Progenitor cell of endocrine pancreas (in vitro differentiated cells): ENCODE measurements at places on chromosomes 7 and 10. TPM values are rescaled to one million over a fixed set of nuclear protein-coding genes. Genes with fewer than 3 reads are reported as not detected.

Gene OR9A2
- total RNA-seq = not detected in 2 replicates

Gene RAMP3
- total RNA-seq = not detected in 2 replicates

Gene VPS37D
- total RNA-seq = 15.0 and 15.6 TPM in 2 replicates

Gene FKBP6
- not detected in 2 replicates for total RNA-seq

Gene OR2A12
- not detected in 2 replicates for total RNA-seq

Gene STN1
- 13.6 and 15.7 TPM in 2 replicates for total RNA-seq

Gene PRF1
- not detected in 2 replicates for total RNA-seq

Gene SFTPA2
- not detected in 2 replicates for total RNA-seq

Gene CCL24
- not detected in 2 replicates for total RNA-seq

Gene GALNT11
- total RNA-seq = 29.5 and 32.9 TPM in 2 replicates

Gene AGAP9
- total RNA-seq = 20.3 and 21.7 TPM in 2 replicates

Gene SPAG6
- 8.5 and 8.9 TPM in 2 replicates for total RNA-seq

Gene STEAP1
- total RNA-seq = 5.1 and 5.8 TPM in 2 replicates

Gene SOSTDC1
- 0.41 and 0.73 TPM in 2 replicates for total RNA-seq

Gene EBF3
- total RNA-seq = 0.19 and 0.38 TPM in 2 replicates

Gene CLDN4
- 172 and 183 TPM in 2 replicates for total RNA-seq

Gene SORBS1
- total RNA-seq = 25.2 and 30.7 TPM in 2 replicates

Gene ASB10
- not detected in 2 replicates for total RNA-seq

Gene TFPI2
- total RNA-seq = 1.7 and 2.6 TPM in 2 replicates

Gene CRHR2
- not detected in 2 replicates for total RNA-seq

Gene PPP1R17
- 0.96 and 1.2 TPM in 2 replicates for total RNA-seq

Gene ELOVL3
- total RNA-seq = not detected in 2 replicates

Gene TEX36
- total RNA-seq = not detected in 2 replicates

Gene MUC12
- 0.31 and 0.33 TPM in 2 replicates for total RNA-seq

Gene DBNL
- 68.0 and 68.3 TPM in 2 replicates for total RNA-seq

Gene HOXA9
- total RNA-seq = not detected in 2 replicates

Gene NPSR1
- not detected in 2 replicates for total RNA-seq

Gene PGAM2
- total RNA-seq = 1.8 and 2.5 TPM in 2 replicates

Gene PARG
- total RNA-seq = 56.2 and 57.8 TPM in 2 replicates

Gene INMT
- 2.7 and 2.9 TPM in 2 replicates for total RNA-seq

Gene ANKRD1
- total RNA-seq = 48.1 and 61.8 TPM in 2 replicates

Gene PNLIPRP1
- not detected in 2 replicates for total RNA-seq

Gene EBLN1
- not detected in 2 replicates for total RNA-seq

Gene VAX1
- not detected in 2 replicates for total RNA-seq

Gene RNLS
- total RNA-seq = 7.5 and 9.2 TPM in 2 replicates

Gene CAMK2G
- 20.8 and 24.5 TPM in 2 replicates for total RNA-seq

Gene GRID2IP
- total RNA-seq = 2.0 and 2.5 TPM in 2 replicates

Gene BAMBI
- total RNA-seq = 31.4 and 35.4 TPM in 2 replicates

Gene SORCS1
- 13.6 and 14.1 TPM in 2 replicates for total RNA-seq

Gene KCTD7
- total RNA-seq = 8.5 and 12.3 TPM in 2 replicates

Gene NUTM2A
- total RNA-seq = 2.9 and 4.3 TPM in 2 replicates

Gene LIPJ
- not detected in 2 replicates for total RNA-seq

Gene ABCA13
- total RNA-seq = 0.07 and 0.12 TPM in 2 replicates

Gene SH2B2
- 11.2 and 11.5 TPM in 2 replicates for total RNA-seq

Gene MRLN
- total RNA-seq = not detected in 2 replicates

Gene IFIT1B
- not detected in 2 replicates for total RNA-seq

Gene NPFFR1
- total RNA-seq = not detected in 2 replicates

Gene SEMA3C
- total RNA-seq = 136 and 137 TPM in 2 replicates

Gene HILPDA
- total RNA-seq = 36.8 TPM in 2 replicates

Gene GSTO2
- total RNA-seq = 9.6 and 9.8 TPM in 2 replicates

Gene CRYGN
- total RNA-seq = 2.5 and 3.2 TPM in 2 replicates

Gene DIP2C
- 26.3 and 27.2 TPM in 2 replicates for total RNA-seq

Gene AASS
- total RNA-seq = 70.2 and 76.3 TPM in 2 replicates

Gene CFAP70
- 5.3 and 5.6 TPM in 2 replicates for total RNA-seq

Gene CHST3
- total RNA-seq = 12.9 and 14.1 TPM in 2 replicates

Gene LAMB4
- 0.12 and 0.91 TPM in 2 replicates for total RNA-seq

Gene DNAH11
- total RNA-seq = 1.0 and 1.6 TPM in 2 replicates

Gene TAS2R41
- not detected in 2 replicates for total RNA-seq
